Activated CD4-positive, alpha-beta memory T cell treated with anti-CD3 and anti-CD28 coated beads for 36 hours (primary cell): ENCODE measurements at places on chromosomes 4 and X.

- DNase-seq = no peak
These were observed 75.3 kb downstream of the HMGB2 start for GRCh38 chr4:173258866-173259265.

- no peak for DNase-seq
These were observed at the start of gene SLC25A31 for GRCh38 chr4:127730142-127730913. SLC25A31 (plus strand) TSS chr4:127730400; CDS start chr4:127730546, 146 bp downstream.

- no peak for DNase-seq
These were observed 86.8 kb upstream of the TSPAN7 start for GRCh38 chrX:38474543-38474942.

GRCh38 chrX:130139474-130140201 is 26.0 kb downstream of the AIFM1 start:
- no peak for DNase-seq
